ENCODE measurements at places on chromosomes 1 and 21.

DNA sequence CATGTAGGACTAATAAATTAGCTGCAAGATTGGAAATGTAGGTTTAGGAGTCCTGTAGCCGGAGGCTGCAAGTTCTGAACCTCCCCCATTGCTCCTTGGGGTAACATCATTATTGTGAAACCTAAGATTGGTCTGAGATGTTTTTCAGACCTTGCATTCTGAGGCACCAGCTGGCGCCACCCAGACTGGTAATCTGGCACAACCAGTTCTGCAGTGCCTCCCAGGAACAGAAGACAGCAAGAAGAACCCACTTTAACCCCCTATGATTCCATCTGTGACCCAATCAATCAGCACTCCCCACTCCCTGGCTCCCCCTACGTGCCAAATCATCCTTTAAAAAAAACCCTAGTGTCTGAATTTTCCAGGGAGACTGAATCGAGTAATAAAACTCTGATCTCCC, 11.6 kb upstream of the DNAJC6 start:
- no peak for DNase-seq

- no peak for DNase-seq
These were observed 6.5 kb downstream of the MCOLN3 start for GRCh38 chr1:85041793-85042192.

DNA sequence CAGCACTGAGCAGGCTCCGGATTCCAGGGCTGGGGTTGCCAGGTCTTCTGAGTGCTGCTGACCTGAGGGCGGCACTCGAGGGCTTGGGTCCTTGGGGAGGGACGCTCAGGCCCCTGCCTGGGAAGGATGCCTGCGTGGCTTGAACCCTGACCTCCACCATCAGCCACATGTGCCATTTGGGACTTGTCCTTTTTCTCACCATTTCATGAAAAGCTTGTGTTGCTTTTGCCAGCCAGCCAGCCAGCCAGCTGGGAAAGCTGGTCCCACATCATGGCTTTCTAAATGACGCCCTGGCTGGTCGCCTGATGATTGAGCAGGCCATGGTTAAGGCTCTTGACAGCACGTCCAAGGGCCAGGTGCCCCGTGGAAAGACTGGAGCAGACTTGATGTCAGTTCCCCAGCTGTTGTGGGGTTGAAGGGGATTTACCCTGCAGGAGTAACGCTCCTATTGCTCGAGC, 168.7 kb downstream of the CAMTA1 start:
- no peak for DNase-seq

DNA sequence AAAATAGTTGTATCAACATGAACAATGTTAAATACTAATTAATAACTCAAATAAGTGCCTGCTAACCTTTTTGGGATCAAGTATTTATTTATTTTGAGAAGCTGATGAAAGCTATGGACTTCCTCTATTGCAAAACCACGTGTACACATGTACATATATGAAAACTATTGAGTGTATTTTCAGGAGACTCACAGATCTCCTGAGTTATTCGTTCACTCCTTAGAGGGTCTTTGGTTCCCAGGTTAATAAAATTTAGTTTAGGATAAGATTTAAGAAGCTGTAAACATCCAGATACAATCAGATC, 130.5 kb downstream of the DISC1 start:
- DNase-seq = peak; percentile 59

DNA sequence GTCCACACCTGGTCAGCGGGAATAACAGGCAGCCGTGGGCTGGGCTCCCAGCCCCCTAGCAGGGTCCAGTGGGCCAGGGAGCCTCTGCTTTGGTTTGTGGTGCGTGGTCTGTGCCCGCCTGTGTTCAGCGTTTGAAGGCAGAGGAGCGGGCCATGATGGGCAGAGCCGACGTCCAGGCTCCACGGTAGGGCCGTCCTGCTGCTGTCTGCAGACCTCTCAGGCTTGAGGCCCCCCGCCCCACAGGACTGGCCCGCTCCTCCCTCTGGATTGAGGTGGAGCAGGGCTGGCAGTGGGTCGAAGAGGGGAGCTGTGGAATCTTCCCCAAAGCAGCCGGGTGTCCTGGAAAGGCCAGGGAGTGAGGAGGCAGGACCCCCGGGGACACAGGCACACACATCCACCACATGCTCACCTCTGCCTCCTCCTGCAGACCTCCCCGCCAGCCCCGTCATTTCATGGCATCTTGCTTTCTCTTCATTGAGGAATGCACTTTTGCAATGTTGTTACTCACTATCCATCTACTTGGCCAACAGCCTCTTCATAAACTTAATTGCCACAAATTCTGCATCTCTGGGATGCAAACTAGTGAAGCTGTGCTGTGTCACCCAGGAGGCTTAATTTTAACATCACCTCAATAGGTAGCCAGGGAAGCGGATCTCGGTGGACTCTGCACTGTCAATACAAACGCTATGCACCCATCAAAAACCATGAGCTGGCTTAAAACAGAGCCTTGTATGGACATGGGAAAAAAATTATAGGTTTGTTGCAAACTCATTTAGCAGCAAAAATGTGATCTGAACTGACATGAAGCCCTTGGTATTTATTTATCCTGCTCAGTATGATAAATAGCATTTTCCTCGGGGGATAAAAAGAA, 85.9 kb downstream of the PDE9A start:
- no peak for DNase-seq

DNA sequence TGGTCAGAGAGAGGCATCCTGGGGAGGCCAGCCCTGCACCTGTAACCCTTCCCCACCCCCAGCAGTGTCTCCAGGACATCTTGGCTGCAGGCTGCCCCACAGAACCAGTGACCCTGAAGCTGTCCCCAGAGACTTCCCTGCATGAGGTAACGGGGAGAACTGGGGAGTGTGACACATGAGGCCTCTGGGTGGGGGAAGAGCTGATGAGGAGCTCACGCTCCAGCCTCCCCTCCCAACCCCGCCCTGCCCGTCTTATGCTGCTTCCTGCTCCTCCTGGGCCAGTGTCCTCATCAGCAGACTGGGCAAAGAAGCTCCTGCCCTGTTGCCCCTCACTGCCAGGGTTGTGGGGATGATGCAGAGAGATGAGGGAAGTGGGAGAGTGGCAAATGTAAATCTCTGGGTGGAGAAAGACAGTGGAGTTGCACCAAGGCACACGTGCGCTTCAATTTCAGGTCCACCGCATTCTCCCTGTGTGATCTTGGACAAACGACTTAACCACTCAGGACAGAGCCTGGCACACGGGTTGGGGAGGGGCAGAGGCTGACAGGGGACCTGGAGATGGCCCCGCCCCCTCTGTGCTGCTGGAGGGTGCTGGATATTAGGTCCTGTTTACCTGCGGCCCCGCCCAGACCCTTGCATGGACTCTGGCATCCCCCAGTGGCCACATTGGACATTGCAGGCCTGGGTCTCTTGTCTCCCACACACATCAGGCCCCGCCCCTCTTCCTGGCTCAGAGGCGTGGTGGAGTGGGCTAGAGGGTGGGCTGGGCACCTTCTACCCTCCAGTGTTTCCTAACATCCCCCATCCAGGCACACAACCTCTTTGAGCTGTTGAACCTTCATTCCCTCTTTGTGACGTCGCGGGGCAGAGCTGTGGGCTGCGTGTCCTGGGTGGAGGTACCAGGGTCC, 12.3 kb downstream of the CLCNKB start:
- peak; percentile 14 for DNase-seq

GRCh38 chr1:116569381-116569670, 1.5 kb downstream of the CD58 start:
- no peak for DNase-seq

GRCh38 chr1:16625497-16626408, 12.4 kb upstream of the NBPF1 start:
- DNase-seq = no peak

GRCh38 chr1:51504806-51505525, 14.1 kb downstream of the EPS15 start:
- no peak for DNase-seq

DNA sequence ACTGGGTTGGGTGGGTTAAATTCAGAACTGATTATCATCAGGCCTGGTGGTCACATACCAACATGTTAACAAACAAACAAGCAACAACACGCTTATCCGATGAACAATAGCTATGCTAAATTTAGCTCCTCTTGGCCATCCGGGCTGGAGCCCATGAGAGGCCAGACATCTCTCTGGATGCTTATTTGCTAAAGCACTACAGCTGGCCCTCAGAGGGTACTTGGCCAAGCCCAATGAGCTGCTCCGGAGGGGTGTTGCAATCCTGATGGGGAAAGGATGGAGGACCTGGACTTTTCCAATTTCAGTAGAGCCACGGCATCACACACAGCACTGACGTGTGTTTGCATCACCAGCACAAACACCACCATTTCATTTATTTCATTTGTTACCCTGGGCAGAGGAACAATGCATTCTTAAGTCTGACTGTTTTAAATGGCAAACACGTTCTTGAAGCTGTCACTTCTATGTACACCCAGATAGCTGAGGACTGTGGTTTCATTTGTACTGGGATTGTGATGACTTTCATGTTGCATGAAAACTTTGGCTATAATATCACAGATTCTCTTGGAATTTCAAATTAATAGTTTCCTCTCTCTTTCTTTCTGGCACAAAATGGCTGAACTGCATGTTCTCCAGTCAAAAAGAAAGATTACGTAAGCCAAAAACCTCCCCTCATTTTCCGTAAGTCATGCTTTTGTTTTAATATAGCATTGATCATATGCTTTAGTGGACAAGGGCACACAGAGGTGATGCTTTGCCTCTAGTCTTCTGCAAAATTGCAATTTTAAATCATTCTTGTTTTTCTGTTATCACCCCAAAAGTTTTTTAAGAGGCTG, 359.8 kb upstream of the KAZN start:
- no peak for DNase-seq

DNA sequence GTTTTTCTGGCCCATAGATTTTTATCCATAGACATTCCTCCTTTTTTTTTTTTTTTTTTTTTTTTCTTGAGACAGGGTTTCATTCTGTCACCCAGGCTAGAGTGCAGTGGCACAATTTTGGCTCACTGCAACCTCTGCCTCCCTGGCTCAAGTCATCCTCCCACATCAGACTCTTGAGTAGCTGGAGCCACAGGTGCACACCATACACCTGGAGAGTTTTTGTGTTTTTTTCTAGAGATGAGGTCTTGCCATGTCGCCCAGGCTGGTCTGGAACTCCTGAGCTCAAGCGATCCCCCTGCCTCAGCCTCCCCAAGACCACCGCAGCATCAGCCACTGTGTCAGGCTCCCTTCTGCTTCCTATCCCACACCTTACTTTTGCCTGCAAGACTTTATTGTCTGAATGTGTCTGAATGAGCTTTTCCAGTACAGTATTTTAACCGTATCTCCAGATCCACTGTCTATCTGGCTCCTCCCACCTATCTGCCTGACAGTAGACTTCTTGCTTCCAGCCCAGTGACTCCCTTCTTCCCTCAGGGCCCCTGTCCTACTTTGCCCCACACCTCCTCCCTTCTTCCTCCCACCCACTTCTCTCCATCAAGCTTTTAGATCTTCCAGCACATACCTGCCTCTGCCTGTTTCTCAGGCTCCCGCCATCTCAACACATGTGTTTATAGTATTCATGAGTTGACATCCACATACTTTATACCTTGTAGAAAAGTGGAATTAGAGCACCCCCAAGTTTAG, 6.1 kb downstream of the C1orf21 start:
- no peak for DNase-seq

GRCh38 chr1:119435052-119435451, 20.1 kb downstream of the HSD3B2 start:
- DNase-seq = no peak

DNA sequence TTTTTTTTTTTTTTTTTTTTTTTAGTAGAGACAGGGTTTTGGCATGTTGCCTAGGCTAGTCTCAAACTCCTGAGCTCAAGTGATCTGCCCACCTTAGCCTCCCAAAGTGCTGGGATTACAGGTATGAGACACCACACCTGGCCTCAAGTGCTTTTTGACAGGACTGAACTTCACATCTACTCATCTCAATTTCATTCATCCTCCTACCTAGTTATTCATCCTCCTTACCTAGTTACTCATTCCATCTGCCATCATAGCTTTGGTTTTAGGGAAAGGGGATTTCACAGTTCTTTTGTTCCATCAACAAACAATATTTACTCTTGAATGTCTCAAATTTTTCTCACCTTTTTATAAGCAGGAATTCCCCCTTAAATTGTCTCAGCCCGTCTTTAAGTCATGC, 38.6 kb upstream of the RALGPS2 start:
- no peak for DNase-seq
